ENCODE measurements at places on chromosomes 7 and 10. TPM values are rescaled to one million over a fixed set of nuclear protein-coding genes. Genes with fewer than 3 reads are reported as not detected.
A peak's percentile ranks its signal among the peaks of the same experiment; 100 is the strongest.

DNA sequence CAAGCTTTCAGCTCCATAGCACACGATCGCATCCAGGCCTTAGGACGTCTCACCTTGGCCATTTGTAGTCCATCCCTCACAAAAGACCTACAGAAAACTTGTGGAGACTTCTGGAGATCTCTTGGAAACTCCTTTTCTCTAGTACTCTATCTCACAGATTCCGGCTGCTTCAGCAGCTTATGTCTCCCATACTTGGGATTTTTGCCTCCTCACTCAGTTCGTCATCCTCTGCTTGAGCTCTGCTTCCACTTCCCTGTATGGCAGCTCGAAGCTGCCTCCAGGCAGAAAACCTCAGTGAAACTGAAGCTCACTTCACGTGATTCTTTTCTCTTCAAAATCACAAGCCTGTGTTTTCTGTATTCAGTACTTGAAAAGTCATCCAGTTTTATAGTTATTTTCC lies 178.7 kb upstream of the GDF10 start:
- H3K36me3 ChIP-seq, result no peaks in the 10 kb centered on the region
- DNase-seq, result no peak
- no peak overlapping the region for H3K27ac ChIP-seq
- H3K27me3 ChIP-seq, result no peaks in the 10 kb centered on the region

The CPA1 gene
- not detected for polyA plus RNA-seq

DNA sequence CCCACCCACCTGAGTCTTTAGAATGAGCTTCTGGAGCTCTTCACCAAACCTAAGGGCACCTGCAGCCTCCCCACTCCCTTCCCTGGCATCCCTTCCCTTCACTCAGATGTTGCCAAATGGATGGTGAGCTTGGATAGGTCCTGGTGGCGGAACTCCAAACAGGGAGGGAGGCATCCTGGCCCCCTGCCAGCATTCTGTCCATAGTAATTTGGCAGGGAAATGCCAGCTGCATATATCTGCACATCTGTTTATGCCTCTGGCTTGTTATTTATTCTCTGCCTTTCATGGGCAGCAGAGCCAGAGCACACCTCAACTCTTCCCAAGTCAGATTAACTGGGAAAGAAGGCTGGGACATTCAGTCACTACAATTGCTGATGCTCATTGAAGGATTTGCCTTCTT lies 18.1 kb downstream of the KAZALD1 start:
- H3K36me3 ChIP-seq, result no peaks in the 10 kb centered on the region
- H3K27me3 ChIP-seq, result peaks cover 37% of the 10 kb centered on the region
- H3K27ac ChIP-seq, result no peak overlapping the region
- no peak overlapping the region for H3K4me3 ChIP-seq
- no peak for DNase-seq

The HOXA7 gene
- not detected for polyA plus RNA-seq

DNA sequence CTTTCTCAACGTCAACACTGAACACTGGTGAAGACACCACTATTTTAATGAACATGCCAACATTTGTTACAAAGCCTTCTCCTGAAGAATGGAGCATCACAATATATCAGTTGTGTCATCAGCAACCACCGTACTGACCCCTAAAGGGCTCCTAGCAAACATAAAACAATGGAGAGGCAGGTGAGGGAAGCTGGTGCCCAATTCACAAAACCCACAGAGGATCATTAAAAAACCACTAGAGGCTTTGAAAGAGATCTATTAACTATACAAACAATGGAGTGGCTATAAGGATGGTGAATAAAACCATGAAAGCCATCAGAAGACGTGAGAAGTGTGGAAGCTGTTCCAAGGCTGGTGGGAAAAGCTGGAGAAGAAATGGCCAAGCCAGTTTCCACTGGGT lies 150.8 kb downstream of the FAM107B start:
- H3K4me3 ChIP-seq, result no peak overlapping the region
- H3K27ac ChIP-seq, result no peak overlapping the region
- H3K4me1 ChIP-seq, result peaks cover 26% of the 10 kb centered on the region
- no peaks in the 10 kb centered on the region for H3K36me3 ChIP-seq
- no peak for DNase-seq

DNA sequence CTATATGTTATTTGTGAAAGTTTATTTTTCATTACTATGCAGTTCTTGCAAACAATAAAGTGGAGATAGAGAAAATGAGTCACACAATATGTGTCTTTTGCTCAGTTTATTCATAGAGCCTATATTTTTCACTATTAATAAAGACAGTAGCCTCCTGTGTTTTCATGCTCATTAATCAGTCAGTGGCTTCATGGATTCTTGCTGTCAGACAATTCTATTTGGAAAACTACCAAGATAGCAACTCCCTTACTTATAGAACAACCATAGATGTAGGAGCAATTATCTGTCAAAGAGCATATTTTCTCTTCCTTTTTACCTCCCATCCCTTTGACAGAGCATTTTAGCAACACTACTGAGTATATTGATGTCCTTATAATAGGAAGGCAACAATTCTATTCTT lies 132.7 kb upstream of the CALCR start:
- H3K27ac ChIP-seq, result no peak overlapping the region
- no peak overlapping the region for H3K4me3 ChIP-seq
- H3K4me1 ChIP-seq, result no peaks in the 10 kb centered on the region
- DNase-seq, result no peak
- no peaks in the 10 kb centered on the region for H3K27me3 ChIP-seq

DNA sequence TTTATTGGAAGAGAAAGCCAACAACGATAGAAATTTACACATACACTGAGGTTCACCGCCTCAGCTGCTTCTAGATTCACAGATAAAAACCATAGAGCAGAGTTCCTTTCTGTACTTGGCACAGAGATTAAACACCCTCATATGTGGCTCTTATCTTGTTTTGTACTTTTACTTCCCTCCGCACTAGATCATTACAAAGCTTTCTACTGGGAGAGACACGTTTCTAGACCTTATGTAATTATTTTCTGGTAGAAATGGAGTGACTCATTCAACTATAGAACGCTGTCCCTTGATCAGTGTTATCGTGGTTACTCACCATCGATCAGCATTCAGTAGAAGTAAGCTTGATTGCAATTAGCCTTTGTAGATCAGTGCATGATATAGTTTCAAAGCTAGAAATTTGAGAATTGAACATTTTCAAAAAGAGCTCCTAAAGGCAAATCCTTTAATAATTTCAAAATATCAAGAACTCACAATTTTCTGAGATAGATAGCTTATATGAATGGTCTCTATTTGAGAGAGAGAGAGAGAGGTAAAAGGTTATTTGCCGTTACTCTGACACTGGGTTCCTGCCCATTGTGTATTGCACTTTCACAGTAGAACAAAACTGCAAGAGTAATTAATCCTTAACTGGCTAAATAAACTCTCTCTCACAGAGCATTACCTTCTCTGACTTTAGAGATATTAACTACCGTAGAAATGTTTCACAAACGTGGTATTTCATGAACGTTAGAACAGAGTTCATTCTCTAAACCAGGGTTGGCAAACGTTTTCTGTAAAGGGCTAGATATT lies 26.1 kb upstream of the DNAJC1 start:
- no peaks in the 10 kb centered on the region for H3K36me3 ChIP-seq
- H3K27ac ChIP-seq, result no peak overlapping the region
- H3K4me1 ChIP-seq, result no peaks in the 10 kb centered on the region
- no peak overlapping the region for H3K4me3 ChIP-seq
- no peak for DNase-seq

The ZKSCAN5 gene
- 1.7 TPM for polyA plus RNA-seq

GRCh38 chr10:53572799-53573198 lies 800.2 kb upstream of the MBL2 start:
- DNase-seq, result no peak
- H3K36me3 ChIP-seq, result no peaks in the 10 kb centered on the region

The OR2A1 gene
- not detected for polyA plus RNA-seq

- H3K36me3 ChIP-seq, result no peaks in the 10 kb centered on the region
- peaks cover 39% of the 10 kb centered on the region for H3K4me1 ChIP-seq
- peak overlapping the region; percentile 10 for H3K4me3 ChIP-seq
- H3K27ac ChIP-seq, result peak overlapping the region; percentile 60
Measured at GRCh38 chr7:150435390-150436073, 14.9 kb upstream of the GIMAP8 start.
